ENCODE measurements at places on chromosomes 2 and 18.

GRCh38 chr2:122378521-122378920 is 623.1 kb downstream of the TSN start:
- no peak for DNase-seq

- DNase-seq, result no peak
Observed at GRCh38 chr18:58596265-58596681, 32.6 kb downstream of the ALPK2 start.

DNA sequence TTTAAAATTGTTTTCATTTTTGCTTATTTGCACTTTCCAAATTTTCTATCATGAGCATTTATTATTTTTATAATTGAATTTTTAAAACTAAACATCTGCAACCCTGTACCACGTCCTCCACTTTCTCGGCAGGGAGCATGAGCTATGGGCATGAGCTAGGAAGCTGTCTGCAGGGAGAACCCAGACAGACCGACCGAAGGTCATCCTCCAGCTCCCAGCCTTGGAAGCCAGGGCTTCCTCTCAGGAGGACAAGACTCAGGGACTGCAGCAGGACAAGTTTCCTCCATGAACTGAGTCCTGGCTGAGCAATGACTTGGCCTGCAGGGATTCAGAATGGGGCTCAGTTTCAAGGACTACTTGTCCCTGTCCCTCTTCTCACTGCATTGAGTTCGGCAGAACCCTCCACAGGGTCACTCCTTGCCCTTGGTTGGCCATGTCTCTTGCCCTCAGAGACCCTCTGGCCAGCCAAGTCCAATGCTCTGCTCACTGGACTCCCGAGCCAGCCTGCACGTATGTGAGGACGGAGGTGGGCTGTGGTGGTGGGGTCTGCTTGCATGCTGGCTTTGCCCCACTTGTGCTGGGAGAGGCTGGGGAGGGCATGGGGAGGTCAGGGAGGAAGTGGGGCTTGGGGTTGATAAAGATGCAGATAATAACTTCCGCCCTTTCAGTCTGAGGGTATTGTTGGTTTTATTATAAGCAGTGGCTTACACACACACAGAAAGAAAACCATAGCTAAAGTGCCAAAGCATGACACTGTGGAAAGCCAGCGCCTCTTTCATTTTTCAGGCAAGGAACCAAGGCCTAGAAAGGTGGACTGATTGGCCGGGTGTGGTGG is 6.6 kb downstream of the NMUR1 start:
- no peak for DNase-seq

GRCh38 chr2:226828191-226828590 is 7.7 kb upstream of the RHBDD1 start:
- DNase-seq, result peak; percentile 80

DNA sequence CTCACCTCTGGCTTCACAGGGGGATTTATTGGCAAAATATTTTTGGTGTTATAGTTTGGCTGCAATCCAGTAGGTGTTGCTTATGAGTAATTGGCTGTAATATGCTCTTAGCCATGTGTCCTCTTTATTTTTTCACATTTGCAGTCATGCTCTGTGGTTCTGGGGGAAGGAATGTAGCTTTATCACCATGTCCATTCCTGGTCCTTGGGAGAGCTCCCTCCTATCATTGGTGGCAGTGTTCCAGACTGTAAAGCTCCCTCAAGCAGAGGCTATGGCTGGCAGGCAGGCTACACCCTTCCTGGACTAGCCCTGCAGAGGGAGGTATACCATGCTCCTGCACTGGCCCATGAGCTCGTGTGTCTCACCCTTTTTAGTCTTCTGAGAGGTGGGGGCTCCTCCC is 120.0 kb upstream of the FSIP2 start:
- DNase-seq, result peak; percentile 1

- DNase-seq, result no peak
Observed at GRCh38 chr2:10721396-10722251, at the start of gene ATP6V1C2. TSS of gene ATP6V1C2 (plus strand) at chr2:10721630. CDS start at chr2:10722850, 1,220 bp downstream.
